Stimulated activated CD8-positive, alpha-beta memory T cell treated with anti-CD3 and anti-CD28 coated beads, Interleukin-2, amount 100 ng/mL, for 48 hours (primary cell): ENCODE measurements at places on chromosomes 16 and 17.

GRCh38 chr16:22333457-22333994, 36.3 kb downstream of the POLR3E start:
- no peak for DNase-seq

- DNase-seq, result no peak
Observed at GRCh38 chr16:84780544-84781376, 39.0 kb upstream of the CRISPLD2 start.

DNA sequence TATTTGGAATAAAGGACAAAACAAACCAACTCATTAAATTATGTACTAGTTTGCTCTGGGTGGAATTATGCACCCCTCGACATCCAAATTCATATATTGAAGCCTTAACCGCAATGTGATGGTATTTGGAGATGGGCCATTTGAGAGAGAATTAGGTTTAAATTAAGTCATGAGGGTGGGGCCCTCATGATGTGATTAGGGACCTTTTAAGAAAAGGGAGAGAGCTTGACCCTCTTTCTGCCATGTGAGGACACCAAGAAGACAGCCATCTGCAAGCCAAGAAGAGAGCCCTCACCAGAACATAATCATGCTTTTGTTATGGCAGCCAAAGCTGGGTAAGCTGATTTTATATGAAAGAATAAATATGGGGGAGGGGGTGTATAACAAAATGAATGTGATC, 2.0 kb downstream of the C16orf87 start:
- DNase-seq, result no peak

DNA sequence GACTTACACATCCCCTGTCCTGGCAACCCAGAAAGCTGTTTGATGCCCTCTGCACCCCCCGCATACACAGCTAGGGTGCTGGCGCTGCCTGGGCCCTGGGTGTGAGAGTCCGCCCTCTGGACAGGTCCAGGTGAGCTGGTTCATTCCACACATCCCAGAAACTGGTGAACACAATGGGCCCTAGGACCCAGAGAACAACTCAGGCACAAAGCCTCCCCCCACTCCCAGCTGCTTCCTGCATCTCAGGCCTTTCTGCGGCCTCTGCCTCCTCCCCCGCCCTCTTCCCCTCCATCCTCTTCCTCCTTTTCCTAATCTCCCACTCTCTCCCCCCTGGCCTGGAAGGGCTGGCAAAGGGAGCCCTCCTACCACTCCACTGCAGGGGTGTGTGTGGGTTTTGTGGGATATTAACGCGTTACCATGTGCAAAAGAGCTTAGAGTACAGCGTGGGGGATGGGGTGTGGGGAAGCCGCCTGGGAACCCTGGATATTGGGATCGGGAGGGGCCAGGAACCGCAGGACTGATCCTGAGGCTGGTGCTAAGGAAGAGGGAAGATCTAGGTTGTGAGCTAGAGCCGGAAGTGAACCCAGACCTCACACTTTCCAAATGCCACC, 1.6 kb upstream of the PPP1R9B start:
- DNase-seq, result no peak

DNA sequence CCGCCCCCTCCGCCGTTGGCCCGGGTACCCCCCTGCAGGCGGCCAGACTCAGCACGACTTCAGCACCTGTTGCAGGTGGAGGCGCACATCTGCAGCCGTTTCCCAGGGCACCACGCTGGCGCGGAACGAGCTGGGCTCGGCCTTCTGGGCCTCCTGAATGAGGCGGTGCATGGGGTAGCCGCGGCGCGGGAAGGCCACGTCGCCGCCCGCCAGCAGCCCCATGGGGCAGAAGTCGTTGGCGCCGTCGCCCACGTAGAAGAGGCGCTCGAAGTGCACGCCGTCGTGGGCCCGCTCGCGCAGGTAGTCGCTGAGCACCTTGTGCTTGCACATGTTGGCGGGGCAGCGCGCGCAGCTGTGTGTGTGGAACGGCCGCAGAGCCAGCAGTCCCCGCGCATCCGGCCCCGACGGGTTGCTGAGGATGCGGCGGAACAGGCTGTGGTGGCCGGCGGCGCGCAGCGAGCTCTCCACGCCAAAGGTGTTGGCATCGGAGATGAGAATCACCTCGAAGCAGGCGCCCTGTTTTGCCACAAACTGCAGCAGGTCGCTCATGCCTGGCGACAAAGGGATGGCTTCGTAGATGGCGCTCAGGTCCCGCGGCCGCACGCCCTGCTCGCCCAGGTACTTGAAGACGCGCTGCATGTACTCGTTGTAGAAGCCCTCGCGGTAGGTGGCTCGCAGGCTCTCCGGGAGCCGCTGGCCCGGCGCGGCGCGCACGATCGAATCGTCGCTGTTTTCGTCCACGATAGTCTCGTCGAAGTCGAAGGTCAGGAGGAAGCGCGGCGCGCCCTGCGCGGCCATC, 6.2 kb downstream of the PHOSPHO1 start:
- DNase-seq, result no peak

DNA sequence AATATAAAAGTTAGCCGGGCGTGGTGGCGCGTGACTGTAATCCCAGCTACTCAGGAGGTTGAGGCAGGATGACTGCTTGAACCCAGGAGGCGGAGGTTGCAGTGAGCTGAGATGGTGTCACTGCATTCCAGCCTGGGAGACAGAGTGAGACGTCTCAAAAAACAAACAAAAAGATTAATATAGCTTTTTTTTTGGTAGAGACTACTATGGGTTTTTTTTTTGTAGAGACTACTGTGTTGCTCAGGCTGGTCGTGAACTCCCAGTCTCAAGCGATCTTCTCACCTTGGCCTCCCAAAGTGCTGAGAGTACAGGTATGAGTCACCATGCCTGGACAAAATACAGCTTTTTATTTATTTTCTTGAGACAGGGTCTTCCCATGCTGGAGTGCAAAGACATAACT, 20.2 kb downstream of the ZNRF1 start:
- no peak for DNase-seq

DNA sequence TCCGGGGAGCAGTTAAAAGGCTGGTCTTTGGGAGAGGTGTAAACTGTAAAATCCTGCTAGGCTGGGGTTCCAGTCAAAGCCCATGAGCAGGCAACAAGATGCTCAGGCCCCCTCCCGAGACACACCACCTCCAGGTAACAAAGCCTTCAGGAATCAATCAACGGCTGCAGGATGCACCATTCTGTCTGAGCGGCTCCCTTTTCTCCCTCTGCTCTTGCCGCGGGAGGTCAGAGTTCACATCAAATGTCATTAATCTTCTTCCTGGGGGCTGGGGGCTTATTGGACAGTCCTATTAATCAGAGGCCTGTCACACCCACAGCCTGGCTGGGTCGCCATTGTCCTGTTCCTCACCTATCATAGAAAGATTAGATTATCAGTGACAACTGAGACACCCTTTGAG, 11.9 kb upstream of the CCDC182 start:
- DNase-seq, result no peak

DNA sequence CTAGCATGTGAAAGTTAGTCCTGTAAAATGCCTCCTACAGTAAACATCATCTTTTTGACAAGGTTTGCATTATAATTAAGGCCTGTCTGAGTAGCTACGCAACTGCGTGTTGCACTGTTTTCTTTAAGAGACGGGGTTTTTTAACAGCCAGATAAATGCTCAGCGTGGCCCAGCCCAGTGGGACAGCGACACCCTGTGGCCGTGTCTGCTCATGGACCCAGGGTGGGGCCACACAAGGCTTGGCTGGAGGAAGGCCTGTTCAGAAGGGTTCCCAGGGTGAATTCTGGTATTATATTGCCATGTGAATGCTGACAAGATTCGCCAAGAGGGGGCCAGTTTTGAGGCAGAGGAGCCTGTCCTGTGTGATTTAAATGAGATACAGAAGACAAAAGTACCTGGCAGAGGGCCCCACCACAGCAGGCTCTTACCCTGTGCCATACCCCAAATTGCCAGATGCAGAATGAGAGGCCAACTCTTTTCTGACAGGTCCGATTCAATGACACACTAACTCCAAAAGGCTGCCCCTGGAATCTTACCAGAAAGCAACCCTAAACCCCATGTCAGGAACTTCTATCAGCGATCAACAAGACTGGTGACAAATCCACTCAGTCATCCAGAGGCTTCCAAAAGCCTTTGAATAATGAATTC, 65.9 kb upstream of the IRX6 start:
- DNase-seq, result peak; percentile 38

DNA sequence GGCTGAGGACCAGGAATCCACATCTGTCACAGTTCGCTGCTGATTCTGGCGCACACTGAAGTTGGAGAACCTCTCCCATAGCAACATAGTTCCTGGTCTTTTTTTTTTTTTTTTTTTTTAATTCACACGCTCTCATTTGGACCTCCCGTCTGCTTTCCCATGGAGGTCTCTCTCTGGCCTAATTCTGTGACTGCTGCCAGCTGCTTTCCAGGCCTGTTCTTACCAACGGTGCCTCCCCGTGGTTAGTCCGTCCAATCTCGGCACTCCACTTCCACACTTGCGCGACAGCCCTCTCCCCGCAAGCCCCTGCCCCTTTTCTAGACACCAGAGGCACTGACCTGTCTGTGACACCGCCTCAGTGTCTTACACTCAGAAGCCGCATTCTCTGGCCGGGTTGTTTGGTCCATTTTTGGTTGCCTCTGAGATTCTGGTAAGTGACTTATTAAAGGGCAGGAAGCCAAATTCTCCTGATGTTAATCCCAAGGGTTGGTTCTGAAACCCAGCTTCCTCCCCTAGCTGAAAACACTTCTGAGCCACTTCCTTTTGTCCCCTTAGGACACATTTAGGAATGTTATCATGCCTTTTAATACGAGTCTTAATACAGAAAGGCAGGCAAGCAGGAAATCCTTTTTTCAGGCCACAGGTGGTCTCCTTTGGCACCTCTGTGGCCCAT, 1.1 kb upstream of the AKTIP start:
- no peak for DNase-seq

DNA sequence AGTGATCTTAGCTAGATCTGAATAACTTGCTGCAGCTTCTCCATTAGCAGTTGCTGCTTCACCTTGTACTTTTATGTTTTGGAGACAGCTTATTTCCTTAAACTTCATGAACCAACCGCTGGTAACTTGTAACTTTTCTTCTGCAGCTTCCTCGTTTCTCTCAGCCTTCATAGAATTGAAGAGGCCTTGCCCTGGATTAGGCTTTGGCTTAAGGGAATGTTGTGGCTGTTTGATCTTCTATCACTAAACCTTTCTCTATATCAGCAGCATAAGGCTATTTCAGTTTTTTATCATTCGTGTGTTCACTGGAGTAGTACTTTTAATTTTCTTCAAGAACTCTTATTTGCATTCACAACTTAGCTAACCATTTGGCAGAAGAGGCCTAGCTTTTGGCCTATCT, 21.5 kb upstream of the TMEM92 start:
- DNase-seq, result no peak

- no peak for DNase-seq
Observed at GRCh38 chr16:70572050-70572925, 48.7 kb downstream of the SF3B3 start.
